ENCODE measurements at places on chromosomes 1 and 21.
A peak's percentile ranks its signal among the peaks of the same experiment; 100 is the strongest.

- no peak for DNase-seq
Measured at GRCh38 chr1:235403593-235403992, 36.4 kb downstream of the TBCE start.

DNA sequence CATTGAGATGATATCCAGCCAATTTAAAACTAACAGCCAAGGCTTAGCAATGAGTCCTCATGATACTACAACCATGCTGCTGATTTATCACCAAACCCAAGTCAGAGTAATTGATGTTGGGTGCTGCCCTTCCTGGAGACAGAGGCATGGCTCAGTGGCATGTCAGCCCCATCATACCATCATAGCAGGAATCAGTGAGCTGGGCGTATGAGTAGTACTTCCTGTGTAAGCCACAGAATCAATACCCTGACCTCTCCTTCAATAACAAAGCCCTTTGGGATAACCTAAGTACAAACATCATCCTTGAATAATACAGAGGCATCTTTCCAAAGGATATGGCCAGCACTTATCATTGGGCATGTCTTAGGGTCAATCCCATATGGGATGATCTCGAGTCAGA is 3.0 kb upstream of the LCE1E start:
- no peak for DNase-seq

GRCh38 chr1:99776120-99776519 is 9.7 kb upstream of the FRRS1 start:
- DNase-seq, result no peak

- no peak for DNase-seq
Measured at GRCh38 chr1:221543529-221544120, 198.3 kb downstream of the DUSP10 start.

- DNase-seq, result no peak
Measured at GRCh38 chr1:36400825-36401601, 3.3 kb upstream of the LSM10 start.

- peak; percentile 0 for DNase-seq
Measured at GRCh38 chr1:64864018-64864940, 102.1 kb downstream of the JAK1 start.

- no peak for DNase-seq
Measured at GRCh38 chr1:108117237-108117636, 82.9 kb downstream of the SLC25A24 start.

GRCh38 chr1:43834280-43835081 is 99.1 kb upstream of the ARTN start:
- DNase-seq, result no peak

GRCh38 chr1:15206418-15207030 is 40.5 kb upstream of the FHAD1 start:
- no peak for DNase-seq
